Activated T-helper 2 cell treated with anti-CD3 and anti-CD28 coated beads, Interferon-gamma antibody, Interleukin-2, Interleukin-4, amounts not matched to agents 10 μg/mL and 5 μg/mL and 100 μg/mL, durations not matched to agents 14 hours and 24 hours and 36 hours (primary cell): ENCODE measurements at places on chromosomes 3 and 15.

- no peak for DNase-seq
Observed at GRCh38 chr3:138092023-138092422, 23.4 kb downstream of the DZIP1L start.

DNA sequence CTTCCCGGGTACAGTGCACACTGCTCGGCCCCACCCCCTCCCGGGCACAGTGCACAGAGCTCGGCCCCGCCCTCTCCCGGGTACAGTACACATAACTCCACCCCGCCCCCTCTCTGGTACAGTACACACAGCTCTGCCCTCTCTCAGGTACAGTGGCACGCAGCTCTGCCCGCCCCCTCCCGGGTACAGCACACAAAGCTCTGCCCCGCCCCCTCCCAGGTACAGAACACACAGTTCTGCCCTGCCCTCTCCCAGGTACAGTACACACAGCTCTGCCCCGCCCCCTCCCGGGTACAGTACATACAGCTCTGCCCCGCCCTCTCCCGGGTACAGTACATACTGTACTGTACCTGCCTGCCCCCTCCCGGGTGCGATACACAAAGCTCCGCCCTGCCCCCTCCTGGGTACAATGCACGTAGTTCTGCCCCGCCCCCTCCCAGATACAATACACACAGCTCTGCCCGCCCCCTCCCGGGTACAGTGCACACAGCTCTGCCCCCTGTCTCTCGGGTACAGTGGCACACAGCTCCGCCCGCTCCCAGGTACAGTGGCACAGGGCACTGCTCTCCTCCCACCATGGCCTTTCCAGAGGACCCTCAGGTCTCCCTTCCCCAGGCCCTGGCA, 16.4 kb upstream of the PRR20G start:
- DNase-seq: no peak

DNA sequence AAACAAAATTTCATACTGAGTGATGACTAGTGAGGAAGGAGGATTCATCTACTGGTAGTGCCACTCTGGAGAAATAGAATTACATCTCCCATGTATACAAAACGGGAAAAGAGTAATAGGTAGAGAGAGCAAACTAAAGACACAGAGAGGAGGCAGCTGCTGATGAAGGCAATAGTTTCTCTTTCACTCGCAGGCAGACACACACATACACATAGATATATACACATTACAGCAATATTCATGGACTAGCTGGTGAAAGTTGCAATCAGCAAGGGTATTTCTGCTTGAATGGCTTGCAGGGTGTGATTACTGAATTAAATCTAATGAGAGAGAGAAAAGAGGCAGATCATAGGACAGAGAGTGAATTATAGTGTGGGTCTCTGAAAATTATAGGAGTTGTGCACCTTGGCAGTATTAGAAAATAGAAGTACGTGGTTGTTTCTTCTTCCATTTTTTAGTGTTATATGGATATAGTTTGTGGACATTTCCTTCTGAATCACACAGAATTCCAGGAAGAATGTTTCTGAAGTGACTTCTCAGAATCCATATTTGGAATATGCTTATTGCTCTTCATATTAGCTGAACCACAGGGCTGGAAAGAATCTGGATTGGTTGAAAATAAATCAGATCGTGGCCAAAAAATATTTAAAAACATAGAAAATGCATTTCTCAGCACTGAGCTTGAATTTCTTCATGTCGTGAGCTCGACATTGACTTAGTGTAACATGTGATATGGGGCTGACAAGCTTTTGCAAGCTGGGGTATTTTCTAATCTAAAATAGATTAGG, 991.2 kb downstream of the TUSC7 start:
- DNase-seq: no peak

GRCh38 chr15:72057548-72058091, 60.3 kb downstream of the MYO9A start:
- no peak for DNase-seq
